ENCODE measurements at places on chromosomes 5 and 9.

GRCh38 chr5:118378959-118379358 is 609.4 kb downstream of the DTWD2 start:
- no peak for DNase-seq

GRCh38 chr5:55600086-55600485 is 65.3 kb upstream of the PLPP1 start:
- no peak for DNase-seq

DNA sequence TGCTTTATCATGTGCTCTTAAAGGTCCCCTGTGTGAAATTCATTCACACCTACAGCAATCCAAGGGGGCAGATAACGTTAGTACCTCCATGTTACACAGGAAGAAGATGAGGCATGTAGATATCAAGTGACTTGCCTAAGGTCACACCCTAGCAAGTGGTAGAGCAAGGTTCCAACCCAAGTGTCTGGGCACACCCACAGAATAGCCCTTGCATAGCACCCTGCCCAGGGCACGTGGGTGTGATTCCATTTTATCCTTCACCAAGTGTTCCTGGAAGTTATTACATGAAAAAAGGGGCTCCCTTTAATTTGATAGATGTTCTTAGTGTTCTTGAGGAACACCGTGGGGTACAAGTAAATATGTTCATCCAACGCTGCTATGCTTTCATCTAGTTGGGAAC is 4.9 kb downstream of the TMEM171 start:
- DNase-seq = no peak

DNA sequence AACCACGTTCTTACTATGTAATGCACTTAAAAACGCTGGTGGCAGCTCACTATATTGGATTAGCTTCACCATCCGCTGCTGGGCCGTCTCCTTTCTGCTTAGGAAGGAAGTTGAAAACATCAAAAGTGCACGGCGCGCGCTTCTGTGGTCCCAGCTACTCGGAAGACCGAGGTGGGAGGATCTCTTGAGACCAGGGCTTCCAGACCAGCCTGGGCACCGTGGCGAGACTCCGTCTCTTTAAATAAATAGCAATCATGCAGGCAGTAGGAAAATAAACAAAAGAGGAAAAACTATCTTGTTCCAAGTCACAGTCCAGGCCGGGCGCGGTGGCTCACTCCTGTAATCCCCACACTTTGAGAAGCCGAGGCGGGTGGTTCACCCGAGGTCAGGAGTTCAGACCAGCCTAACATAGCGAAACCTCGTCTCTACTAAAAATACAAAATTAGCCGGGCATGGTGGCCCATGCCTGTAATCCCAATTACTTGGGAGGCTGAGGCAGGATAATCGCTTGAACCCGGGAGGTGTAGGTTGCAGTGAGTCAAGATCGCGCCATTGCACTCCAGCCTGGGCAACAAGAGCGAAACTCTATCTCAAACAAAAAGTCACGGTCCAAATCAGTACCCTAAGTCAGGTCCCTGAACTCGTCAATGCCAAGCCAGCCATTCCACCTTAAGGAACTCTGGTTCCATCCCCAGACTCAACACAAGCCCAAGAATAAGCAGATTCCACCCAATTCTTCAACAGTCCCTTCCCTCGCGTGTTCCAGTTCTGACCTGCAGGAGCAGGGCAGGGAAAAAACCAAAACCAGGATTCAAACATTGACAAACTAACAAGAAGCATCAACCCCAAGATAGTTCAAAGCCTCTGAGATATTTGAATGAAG is 1.0 kb upstream of the GOLGA1 start:
- no peak for DNase-seq

DNA sequence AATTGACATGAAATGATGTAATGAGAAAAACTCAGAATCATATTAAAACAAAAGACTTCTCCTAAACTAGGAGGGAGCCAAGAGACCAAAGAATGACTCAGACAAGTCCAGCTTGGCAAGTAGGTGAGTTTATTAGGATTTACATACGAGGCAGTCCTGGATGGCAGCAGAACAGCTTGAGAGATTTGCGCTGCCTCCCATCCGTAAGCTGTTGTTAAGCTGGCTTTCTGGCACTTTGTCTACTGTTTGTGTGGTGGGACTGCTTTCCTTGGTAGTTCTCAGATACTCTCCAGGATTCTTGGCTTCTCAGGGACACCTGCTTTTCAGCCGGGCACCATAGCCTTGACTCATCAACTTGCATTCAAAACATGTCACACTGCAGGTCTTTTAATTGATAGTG is 57.6 kb downstream of the COX7C start:
- no peak for DNase-seq

DNA sequence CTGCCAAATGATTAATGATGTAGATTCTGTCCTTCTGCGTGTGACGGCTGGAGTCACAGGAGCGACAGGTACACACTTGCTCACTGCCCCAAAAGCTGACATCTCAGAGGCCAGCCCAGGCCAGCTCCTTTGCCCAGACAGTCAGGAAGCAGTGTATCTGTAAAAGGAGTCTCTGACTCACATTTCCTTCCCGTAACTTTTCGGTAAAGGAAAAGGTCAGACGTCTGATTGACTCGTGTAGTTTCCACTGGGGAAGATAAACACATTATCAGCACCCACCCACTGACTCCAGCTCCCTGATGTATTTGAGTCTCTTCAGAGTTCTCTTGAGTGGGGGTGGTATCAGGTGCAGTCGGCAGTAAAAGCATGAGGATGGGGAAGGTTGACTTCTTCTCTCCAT is 64.4 kb upstream of the WWC1 start:
- DNase-seq = no peak

- DNase-seq = no peak
Measured at GRCh38 chr9:136235709-136236455, 9.7 kb downstream of the QSOX2 start.

- DNase-seq = no peak
Measured at GRCh38 chr5:108515517-108516105, 133.7 kb upstream of the FBXL17 start.

DNA sequence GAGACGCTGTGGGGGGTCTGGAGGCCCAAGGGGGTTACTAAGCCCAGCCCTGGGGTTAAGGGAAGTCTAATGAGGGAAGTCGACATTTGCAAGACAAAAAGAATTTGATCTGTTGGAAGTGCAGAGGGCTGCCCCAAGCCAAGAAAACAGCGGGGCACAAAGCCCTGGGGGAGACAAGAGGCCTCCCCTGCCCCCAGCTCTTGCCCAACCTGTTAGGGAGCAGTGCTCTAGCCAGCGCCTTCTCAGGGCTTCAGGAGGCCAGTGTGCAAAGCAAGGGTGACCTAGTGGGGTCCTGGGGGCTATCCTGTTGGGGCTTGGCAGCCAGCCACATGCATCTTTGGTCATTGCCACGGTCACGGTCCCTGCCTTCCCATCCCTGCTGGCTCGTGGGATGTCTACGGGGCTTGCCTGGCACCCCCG is 25.2 kb downstream of the GFI1B start:
- no peak for DNase-seq

Measured in right forelimb (tissue), 1 donor.